NCI-H2171 (cell line): ENCODE measurements at places on chromosomes 12 and 14.

DNA sequence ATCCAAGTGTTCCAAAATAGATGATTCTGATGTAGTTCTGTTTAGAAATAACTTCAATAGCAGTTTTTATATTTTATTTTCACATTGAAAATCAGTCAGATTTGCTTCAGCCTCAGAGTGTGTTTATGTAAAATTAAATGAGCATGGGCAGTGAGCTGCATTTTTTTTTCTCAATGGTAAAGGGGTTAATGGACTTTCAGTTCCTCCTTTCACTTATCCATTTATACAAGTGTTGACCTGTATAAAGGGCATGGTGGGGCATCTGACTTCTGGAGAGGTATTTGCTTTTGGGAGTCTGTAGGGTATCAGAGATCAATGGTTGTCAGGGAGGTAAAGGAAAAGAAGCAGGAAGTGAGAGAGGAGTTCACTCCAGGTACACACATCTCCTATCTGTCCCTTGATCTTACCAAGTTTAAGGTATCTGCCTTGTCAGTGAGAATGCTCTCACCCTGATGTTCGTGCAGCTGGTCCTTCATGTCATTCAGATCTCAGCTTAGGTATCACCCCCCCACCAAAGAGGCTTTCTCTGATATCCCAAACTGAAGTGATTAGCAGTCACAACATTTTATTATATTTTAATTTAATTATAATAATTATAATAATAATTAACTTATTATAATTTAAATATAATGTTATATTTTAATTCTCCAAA, 181.6 kb upstream of the LMNTD1 start:
- no peak for DNase-seq

- DNase-seq = no peak
Observed at GRCh38 chr12:62631471-62632410, 165.1 kb downstream of the MON2 start.

GRCh38 chr14:50055461-50056228, 60.7 kb downstream of the VCPKMT start:
- no peak for DNase-seq

- DNase-seq = no peak
Observed at GRCh38 chr14:62894736-62895135, 150.5 kb downstream of the KCNH5 start.

GRCh38 chr14:104187931-104188726, 49.7 kb downstream of the KIF26A start:
- DNase-seq = no peak

- DNase-seq = no peak
Observed at GRCh38 chr12:26935636-26936378, 2.0 kb downstream of the INTS13 start.

GRCh38 chr14:42921901-42922300, 1315.2 kb downstream of the LRFN5 start:
- no peak for DNase-seq

DNA sequence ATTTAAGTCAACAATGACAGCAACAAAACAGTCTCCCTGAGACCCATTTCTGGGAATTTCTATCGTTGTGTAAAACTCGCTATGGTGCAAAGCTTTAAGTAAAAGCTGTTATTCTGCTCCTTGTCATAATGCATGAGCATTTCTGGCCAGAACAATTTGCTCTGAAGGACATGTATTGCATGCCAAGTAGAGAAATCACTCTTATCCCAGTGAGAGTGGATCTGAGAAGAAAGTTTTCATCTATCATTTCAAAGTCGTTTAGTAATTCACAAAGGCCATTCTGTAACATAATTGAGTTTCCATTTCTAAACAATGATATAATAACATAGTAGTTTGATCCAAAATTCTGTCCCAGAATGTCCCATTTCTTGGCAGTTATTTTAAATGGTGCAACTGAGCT, 86.6 kb downstream of the TBC1D30 start:
- DNase-seq = no peak

- DNase-seq = no peak
Observed at GRCh38 chr14:92581206-92581605, 67.6 kb downstream of the RIN3 start.

- DNase-seq = no peak
Observed at GRCh38 chr14:65772466-65772865, 359.9 kb downstream of the FUT8 start.

DNA sequence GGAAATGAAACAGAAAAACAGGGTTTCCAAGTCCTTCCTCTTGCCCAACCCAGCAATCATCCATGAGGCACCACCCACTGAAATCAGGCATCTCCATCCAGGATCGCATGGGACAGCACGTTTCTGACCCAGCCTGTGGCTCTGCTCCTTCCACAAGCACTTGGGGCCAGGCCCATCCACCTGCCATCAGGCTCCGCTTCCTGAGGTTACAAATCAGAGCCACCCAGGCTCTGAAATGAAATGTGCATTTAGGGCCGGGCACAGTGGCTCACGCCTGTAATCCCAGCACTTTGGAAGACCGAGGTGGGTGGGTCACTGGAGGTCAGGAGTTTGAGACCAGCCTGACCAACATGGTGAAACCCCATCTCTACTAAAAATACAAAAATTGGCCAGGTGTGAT, 717 bp upstream of the KRT78 start:
- DNase-seq = no peak

DNA sequence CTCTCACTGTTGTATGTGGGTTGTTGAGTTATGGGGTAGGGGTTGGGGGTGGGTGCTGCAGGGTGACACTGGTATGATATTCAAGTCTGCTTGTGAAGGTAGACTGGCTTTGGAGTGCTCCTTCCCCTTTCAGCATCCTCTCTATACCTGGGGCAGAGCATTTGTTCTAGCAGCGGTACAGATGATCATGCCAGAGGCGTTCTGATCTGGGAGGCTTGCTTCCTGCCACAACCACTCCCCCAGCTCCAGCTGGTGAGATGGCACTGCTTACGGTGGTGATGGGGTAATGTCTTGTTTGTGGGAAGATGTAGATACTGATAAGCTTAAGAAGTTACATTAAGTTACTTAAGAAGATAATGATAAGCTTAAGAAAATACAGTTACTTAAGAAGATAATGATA, 131.8 kb downstream of the ERC1 start:
- DNase-seq = no peak

DNA sequence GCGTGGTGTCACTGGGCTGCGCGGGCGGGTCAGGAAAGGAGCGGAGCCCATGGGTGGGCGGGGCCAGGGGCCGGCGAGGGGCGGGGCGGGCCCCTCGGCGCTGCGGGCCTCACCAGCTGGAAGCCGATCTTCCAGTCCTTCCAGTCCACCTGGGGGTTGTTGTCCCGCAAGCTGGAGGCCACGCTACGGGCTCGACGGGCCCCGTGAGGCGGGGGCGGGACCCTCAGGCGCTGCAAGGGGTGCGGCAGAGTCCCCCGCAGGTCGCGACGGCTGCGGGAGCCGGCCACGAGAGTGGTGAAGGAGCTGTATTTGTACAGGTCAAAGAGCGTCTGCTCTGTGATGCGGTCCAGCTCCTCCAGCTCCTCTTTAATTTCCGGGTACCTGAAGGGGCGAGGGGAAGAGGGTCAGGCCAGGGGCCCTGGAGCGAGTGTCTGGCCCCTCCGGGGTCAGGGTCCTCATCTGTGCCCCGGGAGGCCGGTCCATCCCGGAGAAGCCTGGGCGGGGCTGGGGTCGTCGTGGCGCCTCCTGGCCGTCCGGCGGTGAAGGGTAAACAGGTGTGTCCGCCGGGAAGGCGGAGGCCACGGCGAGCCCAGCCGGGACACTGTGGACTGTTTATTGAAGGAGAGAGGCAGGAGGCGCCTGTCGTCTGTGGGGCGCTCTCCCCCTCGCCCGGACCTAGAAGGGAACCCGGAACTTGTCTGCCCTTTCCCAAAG, 11.9 kb downstream of the SCNN1A start:
- DNase-seq = no peak
